Osteoblast (primary cell): ENCODE measurements at places on chromosomes 3 and 15. TPM values are rescaled to one million over a fixed set of nuclear protein-coding genes. Genes with fewer than 3 reads are reported as not detected.

- no peak for DNase-seq
Observed at GRCh38 chr3:86634361-86634760, 356.6 kb downstream of the VGLL3 start.

DNA sequence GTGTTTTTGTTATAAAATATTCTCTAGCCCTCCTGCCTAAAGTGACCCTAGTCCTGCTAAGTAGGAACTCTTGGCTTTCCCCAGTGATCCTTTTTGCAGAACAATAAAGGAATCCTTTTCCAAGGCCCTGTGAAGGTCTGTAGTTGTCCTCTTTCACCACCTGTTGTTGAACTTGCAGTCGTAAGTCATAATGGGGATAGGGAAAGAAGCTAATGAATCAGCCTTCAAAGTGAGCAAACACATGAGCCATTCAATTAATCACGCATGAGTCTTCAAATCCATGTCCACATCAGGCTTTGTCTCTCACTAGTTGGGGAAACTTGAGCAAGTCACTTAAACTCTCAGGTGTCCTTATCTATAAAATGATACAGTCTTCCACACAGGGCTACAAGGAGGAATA is 27.6 kb downstream of the ZNF860 start:
- no peak for DNase-seq

DNA sequence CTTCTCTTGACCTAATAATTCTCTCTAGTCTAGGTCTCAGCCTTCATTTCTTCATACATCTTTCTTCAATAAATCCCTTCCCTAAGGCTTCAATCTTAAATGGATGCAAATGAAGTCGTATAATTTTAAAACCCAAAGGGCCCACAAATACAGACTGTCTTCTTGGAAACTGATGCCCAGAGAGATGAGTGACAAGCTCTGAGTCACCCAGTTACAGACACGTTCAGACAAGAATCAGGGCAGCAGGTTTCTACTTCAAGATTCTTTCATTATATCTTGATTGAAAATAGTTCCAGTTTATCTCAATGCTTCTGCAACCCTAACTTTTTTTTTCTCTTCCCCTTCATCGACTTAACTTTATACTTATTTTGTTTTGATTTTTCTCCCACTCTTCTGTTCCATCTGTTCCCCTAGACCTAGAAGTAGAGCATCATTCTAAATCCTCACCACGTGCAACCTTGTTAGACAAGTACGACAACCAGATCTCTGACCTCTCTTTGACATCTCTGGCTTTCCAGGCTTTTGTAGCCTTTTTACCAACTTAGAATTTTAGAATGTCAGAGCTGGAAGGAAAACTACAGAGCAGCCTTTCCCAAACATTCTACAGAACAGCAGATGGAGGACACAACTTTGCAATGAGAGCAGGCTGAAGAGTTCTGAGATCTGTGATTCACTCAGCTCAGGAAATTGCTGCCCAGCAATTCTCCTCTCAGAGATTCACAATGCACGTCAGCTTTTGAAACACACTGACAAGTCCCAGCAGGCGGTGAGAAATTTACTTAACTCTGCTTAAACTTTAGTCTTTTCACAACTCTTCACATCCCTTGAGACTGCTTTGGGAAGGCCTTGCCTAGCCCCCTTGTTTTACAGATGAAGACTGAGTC is 25.3 kb downstream of the NCEH1 start:
- peak; percentile 92 for DNase-seq

DNA sequence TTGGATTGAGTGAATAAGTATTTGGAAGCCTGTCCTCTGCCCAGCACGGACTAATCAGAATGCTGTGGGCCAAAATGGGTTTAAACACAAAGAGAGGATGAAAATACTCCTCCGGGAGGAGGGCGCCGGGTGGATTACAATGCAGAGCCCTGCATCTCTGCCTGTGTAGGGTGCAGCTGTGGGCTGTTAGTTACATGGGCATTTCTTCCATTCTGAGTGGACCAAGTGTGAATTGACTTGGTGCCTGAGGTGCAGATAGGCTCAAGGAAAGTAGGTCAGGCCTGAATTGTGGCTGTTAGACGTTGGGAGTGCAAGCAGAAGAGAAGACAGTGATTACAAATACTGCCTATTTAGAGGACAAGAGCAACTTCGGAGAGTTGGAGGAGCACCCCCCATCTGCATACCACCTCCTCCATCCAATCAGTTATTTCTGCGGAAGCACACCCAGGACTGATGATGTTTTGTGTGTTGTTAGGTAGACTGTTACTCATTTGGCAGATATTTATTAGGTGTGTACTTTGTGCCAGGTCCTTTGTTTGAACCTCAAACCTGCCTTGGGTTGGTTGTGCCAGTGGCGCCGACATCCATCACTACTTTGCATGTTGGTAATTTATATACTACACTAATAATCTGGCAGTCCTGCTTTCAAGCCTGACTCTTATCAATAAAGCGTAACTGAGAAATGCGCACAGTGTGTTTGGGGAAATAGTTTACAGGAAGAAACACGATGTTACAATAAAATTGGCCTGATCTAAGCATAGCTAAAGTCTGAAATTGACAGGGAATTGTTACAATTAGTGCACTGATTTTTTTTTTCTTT is 33.0 kb downstream of the PTPRG start:
- no peak for DNase-seq

DNA sequence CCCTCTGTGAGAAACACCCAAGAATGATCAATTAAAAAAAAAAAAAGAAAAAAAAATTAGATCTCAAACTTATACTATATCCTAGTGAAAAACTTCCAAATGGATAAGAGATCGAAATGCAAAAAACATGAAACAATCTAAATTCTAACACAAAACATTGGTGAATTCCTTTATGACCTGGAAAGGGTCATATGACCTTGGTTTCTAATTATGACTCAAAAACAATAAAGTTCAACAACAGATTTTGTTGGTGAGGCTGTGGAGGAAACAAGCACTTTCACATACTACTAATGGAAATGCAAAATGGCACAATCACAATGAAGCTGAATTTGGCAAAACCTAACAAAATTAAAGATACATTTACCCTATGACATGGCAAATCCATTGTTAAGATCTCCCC is 45.3 kb downstream of the HSPBAP1 start:
- DNase-seq, result peak; percentile 41

- peak; percentile 45 for DNase-seq
Observed at GRCh38 chr15:29223640-29224039, 46.0 kb downstream of the NSMCE3 start.

GRCh38 chr15:30990036-30990435 is 1.4 kb downstream of the MTMR10 start:
- DNase-seq, result peak; percentile 60

- DNase-seq, result no peak
Observed at GRCh38 chr3:177481329-177481728, 284.0 kb upstream of the TBL1XR1 start.

DNA sequence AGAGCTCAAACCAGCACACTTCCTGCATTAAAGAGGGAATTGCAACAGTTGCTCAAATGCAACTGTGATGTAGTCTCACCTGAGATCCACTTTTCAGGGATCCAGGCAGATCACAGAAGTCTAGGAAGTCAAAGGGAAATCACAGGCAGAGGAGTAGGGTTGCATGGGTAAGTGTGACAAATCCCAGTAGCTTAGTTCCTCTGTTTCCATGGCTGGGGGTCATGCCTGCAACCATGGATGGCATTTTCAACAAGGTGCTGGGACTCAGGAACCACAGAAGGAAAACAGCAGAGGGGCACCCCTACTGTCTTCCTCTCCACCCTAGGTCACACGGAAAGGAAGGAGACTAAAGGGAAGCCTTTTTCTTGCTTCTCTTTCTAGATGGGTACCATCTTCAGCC is 36.5 kb upstream of the ARNT2 start:
- DNase-seq, result no peak

The NAA80 gene
- 6.5 and 8.0 TPM in 2 replicates for total RNA-seq

The CAPN3 gene
- 1.1 and 3.2 TPM in 2 replicates for total RNA-seq

The MCTP2 gene
- total RNA-seq, result 16.3 and 18.6 TPM in 2 replicates

The REC114 gene
- not detected in 2 replicates for total RNA-seq

The EPHB1 gene
- 0.36 and 1.5 TPM in 2 replicates for total RNA-seq

The IMPG2 gene
- 0.29 and 0.36 TPM in 2 replicates for total RNA-seq

The GRIP2 gene
- under 0.01 and 1.4 TPM in 2 replicates for total RNA-seq
